NCI-H1417 (cell line): ENCODE measurements at places on chromosomes 1 and 21.

GRCh38 chr1:220810179-220810653 is 23.5 kb downstream of the MTARC1 start:
- DNase-seq = peak; percentile 44

GRCh38 chr1:19169642-19170041 is 40.4 kb downstream of the UBR4 start:
- no peak for DNase-seq

- no peak for DNase-seq
These were observed 201.1 kb upstream of the CHRM3 start for GRCh38 chr1:239185245-239185619.

GRCh38 chr1:26827663-26828062 is 1.2 kb downstream of the ZDHHC18 start:
- no peak for DNase-seq

- no peak for DNase-seq
These were observed 58.9 kb downstream of the RHOU start for GRCh38 chr1:228794173-228794572.

GRCh38 chr1:107990606-107991005 is 25.6 kb upstream of the VAV3 start:
- DNase-seq = no peak

- no peak for DNase-seq
These were observed 63.4 kb downstream of the TRIM11 start for GRCh38 chr1:228343191-228343661.

GRCh38 chr1:244614879-244615278 is 38.0 kb upstream of the DESI2 start:
- no peak for DNase-seq

GRCh38 chr1:170145770-170146676 is at the start of gene NTMT2:
Gene NTMT2, plus strand, starts transcription at chr1:170145959. Its CDS starts 149 bp downstream, at chr1:170146108.
- peak; percentile 84 for DNase-seq

DNA sequence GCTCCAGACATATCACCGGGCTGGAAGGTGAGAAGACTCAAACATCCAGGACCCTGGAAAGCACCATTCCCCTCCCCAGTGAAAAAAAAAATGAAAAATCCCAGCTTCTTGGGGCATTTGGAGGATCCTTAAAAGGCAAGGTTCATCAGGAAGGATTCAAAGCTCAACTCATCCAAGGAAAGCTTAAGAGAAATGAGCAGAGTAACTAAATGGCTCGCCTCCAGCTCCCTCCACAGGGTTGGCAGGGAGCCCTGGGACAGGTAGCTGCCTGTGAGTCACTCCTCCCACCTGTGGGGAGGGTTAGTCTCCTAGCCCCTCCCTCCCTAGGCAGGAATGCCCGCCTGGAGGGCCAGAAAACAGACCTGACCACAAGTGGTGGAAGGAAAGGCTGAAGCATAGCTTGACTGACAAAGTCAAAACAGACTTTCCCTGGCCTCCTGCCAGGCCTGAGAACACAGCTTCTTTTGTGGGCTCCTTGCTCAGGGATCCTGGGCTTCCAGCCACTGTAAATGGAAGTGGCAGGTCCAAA is 712 bp upstream of the LAMB3 start:
- peak; percentile 62 for DNase-seq

GRCh38 chr1:15075817-15076216 is 77.7 kb upstream of the TMEM51 start:
- DNase-seq = no peak

GRCh38 chr1:1069056-1069710 is 4.9 kb downstream of the RNF223 start:
- peak; percentile 89 for DNase-seq

DNA sequence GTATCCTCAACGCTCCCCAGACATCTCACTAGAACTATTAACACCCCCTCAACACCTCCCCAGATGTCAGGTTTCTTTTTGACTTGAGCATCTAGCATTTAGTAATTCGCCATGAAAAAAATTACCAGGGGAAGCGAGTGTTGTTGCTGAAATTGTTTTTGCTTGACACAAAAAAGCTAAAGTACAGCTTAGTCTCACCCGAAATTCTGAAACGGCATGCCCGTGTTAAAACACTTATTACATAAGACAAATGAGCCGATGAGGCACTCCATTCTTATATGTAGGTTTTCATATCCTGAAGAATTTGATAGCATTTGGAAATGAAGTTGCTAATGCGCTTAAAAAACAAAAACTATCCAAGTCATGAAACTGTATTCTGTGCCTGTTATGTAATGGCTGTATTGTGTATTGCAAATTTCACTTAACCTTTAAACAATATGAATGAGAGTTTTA is 1.3 kb upstream of the NRIP1 start:
- no peak for DNase-seq

DNA sequence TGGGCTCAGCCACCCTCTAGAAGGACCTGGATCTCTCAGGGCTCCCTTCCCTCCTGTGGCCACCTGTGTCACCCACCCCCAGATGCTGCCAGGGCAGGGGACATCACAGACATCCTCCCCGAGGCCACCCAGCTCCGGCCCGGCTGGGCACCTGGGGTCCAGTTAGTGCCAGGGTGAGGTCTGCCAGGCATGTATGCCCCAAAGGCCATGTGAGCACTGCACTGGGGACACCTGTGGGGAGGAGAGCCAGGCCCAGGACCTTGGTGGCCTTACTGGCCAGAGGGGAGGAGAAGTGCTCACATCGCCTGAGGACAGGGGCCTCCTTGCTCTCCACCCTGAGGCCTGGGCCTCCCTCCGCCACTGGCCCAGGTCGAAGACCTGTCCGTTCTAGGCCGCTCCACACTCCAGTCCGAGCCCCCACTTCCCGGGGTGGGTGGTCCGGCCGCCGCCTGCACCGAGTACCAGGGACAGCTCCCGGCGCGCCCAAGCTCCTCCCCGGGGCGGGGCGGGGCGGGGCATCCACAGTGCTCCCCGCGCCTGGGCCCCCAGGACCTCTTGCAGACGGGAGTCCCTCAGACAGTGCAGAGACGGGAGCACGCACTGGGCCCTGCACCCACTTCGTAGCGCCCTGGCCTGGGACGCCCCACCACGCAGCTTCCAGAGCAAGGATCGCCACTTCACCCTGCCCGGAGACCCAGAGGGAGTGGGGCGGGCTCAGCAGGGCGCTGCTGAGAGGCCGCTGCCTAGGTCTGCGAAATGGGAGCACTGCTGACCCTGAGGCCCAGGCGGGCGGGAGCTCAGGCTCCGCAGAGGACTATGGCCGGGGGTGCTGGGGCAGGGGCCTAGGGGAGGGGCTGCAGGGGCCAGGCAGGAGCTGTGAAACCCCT is 34.3 kb upstream of the CCDC27 start:
- no peak for DNase-seq

DNA sequence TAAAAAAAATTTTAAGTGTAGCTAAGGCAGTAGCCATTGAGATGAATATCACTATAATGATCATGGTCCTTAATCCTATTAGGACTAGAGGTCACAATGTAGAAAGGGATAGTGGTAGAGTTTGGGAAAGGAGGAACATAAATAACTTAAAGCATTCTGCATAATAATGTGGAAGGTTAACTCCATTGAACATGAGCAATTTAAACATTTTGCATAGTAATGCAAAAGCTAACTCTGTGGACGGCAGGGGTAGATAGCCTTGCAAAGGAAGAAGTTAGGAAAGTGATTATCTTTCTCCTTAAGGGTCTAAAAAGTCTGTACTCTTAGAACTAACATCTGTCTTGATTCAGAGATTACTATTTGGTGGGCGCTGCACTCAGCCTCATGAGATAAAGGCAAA is 39.0 kb upstream of the DENND1B start:
- no peak for DNase-seq

- no peak for DNase-seq
These were observed 23.3 kb downstream of the RBM11 start for GRCh38 chr21:14239281-14239680.

- DNase-seq = no peak
These were observed 569 bp upstream of the WARS2 start for GRCh38 chr1:119141020-119141424.

- DNase-seq = no peak
These were observed 33.3 kb upstream of the IRF2BP2 start for GRCh38 chr1:234643111-234643849.

DNA sequence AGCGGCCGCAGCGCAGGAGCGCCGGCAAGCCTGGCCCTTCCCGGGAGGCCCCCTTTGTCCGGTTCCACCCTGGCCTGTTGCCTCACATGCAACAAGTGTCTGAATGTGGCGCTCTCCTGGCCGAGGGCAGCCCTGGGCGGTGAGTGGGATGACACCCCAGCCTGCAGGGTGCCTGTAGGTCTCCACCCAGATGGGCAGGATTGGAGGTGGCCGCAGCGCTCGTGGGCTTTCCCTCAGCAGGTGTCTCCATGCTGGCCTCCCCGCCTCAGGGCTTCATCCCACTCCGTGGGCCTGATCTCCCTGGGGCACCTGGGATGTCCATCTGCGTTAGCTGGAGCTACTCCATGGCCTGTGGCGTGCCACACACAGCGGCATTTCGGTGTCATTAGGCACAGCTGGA is 1.5 kb downstream of the MIB2 start:
- DNase-seq = no peak

- DNase-seq = peak; percentile 91
These were observed 21.8 kb downstream of the SLC27A3 start for GRCh38 chr1:153796786-153797659.

- DNase-seq = no peak
These were observed 182.4 kb downstream of the DISC1 start for GRCh38 chr1:231808990-231809389.

- DNase-seq = no peak
These were observed 442.9 kb downstream of the PTPRC start for GRCh38 chr1:199081739-199082138.

GRCh38 chr1:65512383-65512782 is 91.9 kb downstream of the LEPR start:
- no peak for DNase-seq

GRCh38 chr21:46193829-46194373 is 9.6 kb upstream of the SPATC1L start:
- no peak for DNase-seq

DNA sequence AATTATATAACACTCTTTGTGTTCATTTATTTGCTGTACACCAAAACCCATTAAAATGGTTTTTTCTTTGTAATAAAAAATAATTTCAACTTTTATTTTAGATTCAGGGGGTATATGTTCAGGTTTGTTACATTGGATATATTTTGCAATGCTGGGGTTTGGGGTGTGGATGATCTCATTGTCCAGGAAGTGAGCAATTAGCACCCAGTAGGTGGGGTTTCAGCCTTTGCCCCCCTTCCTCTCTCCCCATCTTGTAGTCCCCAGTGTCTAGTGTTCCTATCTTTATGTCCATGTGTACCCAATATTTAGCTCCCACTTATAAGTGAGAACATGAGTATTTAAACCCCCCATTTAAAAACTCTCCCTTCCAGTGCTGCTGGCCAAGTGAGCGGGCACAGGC is 184.6 kb downstream of the RHOU start:
- no peak for DNase-seq

GRCh38 chr1:62294261-62294660 is 25.0 kb downstream of the KANK4 start:
- DNase-seq = peak; percentile 13

GRCh38 chr1:39272027-39272797 is 67.7 kb downstream of the MACF1 start:
- peak; percentile 74 for DNase-seq

GRCh38 chr1:229229721-229230139 is 41.2 kb upstream of the RAB4A start:
- DNase-seq = no peak

- no peak for DNase-seq
These were observed 87.7 kb downstream of the C4BPA start for GRCh38 chr1:207191776-207192175.

GRCh38 chr1:203652724-203653461 is 26.3 kb downstream of the ATP2B4 start:
- no peak for DNase-seq

- no peak for DNase-seq
These were observed 259.7 kb downstream of the RHOU start for GRCh38 chr1:228994676-228995594.

- no peak for DNase-seq
These were observed 48.5 kb downstream of the AJAP1 start for GRCh38 chr1:4702932-4703331.

DNA sequence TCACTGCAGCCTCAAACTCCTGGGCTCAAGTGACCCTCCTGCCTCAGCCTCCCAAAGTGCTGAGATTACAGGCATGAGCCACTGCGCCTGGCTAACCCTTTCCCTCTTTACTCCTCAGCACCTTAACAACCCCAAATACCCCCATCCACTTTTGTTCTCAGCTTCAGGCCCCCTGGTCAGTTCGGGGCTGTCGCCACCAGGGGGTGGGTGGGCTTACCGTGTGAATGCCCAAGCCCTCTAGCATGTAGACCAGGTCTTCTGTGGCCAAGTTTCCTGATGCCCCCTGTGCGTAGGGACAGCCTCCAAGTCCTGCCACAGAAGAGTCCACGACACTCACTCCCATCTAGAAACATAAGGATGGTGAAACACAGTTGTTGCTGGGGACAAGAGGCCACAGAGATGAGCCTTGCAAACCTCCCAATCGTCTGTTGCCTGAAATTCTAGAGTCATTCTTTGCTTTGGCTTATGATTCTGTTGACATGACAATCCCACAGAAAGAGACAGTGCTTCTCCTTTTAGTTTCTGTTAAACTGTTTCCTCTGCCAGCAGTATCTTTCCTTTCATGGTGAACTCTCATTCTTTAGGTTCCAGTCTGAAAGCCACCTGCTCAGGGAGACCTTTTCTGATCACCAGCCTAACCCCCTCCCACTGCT is 3.8 kb upstream of the GALE start:
- DNase-seq = no peak

- DNase-seq = no peak
These were observed 2.7 kb upstream of the CDC42BPA start for GRCh38 chr1:227321035-227321434.

GRCh38 chr21:42459082-42459460 is 37.0 kb downstream of the RSPH1 start:
- DNase-seq = no peak

- peak; percentile 69 for DNase-seq
These were observed 358.3 kb downstream of the KIF26B start for GRCh38 chr1:245512980-245513578.

GRCh38 chr1:196466166-196466565 is 142.1 kb downstream of the KCNT2 start:
- DNase-seq = no peak

DNA sequence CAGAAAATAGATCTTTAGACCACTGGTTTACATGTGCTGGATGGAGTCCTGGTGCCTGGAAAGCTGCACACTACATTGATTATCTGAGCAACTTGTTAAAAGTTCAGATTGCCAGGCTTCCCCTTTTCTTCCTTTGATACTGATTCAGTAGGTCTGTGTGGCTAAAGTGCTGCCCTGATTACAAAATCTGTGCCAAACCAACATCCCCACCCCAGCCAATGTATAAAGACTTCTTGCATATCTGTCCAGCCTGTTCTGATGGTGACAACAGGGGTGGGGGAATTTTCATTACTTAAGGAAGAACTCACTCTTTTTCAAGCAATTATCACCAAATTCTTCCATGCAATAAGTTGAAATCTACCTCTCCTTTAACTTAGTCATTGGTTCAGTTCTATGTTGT is 135.5 kb downstream of the TNFSF18 start:
- no peak for DNase-seq

- DNase-seq = no peak
These were observed 7.0 kb upstream of the HEYL start for GRCh38 chr1:39646232-39647081.
